ENCODE measurements at places on chromosomes 5 and 9. TPM values are rescaled to one million over a fixed set of nuclear protein-coding genes. Genes with fewer than 3 reads are reported as not detected.

The FBP2 gene
- not detected for total RNA-seq

The GAS1 gene
- 40.2 TPM for total RNA-seq

The DNAJA1 gene
- 129 TPM for total RNA-seq

The NTRK2 gene
- total RNA-seq, result 0.33 TPM

The UNC5A gene
- not detected for total RNA-seq

The SEMA5A gene
- total RNA-seq, result 16.0 TPM

The PRRC1 gene
- 49.9 TPM for total RNA-seq

The CARTPT gene
- not detected for total RNA-seq

The SPEF2 gene
- 4.8 TPM for total RNA-seq

The OR1J2 gene
- total RNA-seq, result not detected

The SUSD1 gene
- total RNA-seq, result 21.2 TPM

The CCDC192 gene
- total RNA-seq, result not detected

The C5orf34 gene
- 11.5 TPM for total RNA-seq

The COL5A1 gene
- 238 TPM for total RNA-seq

The PCDHA9 gene
- total RNA-seq, result 0.11 TPM

The ALDH1A1 gene
- total RNA-seq, result 69.4 TPM

The ZDHHC11B gene
- 0.50 TPM for total RNA-seq

The ELOVL7 gene
- under 0.01 TPM for total RNA-seq

The MAMDC2 gene
- total RNA-seq, result 2.4 TPM

The LAMC3 gene
- 0.89 TPM for total RNA-seq

The ABHD17B gene
- 37.0 TPM for total RNA-seq

The GABRG2 gene
- total RNA-seq, result not detected

The TAF11L10 gene
- not detected for total RNA-seq

The INSL4 gene
- total RNA-seq, result not detected

The LHX3 gene
- total RNA-seq, result not detected

The BHMT gene
- not detected for total RNA-seq

The NACC2 gene
- 23.0 TPM for total RNA-seq

The TMEM250 gene
- total RNA-seq, result 49.4 TPM

The MSX2 gene
- total RNA-seq, result 0.66 TPM

The RECK gene
- 45.2 TPM for total RNA-seq

The SLU7 gene
- 62.1 TPM for total RNA-seq

The PCDHGA6 gene
- 3.2 TPM for total RNA-seq

The SOX30 gene
- total RNA-seq, result not detected

The NMUR2 gene
- total RNA-seq, result not detected

The TMEM171 gene
- total RNA-seq, result 0.62 TPM

The ZNF354C gene
- total RNA-seq, result 9.4 TPM

The SLC36A3 gene
- total RNA-seq, result not detected

The MGAT4B gene
- total RNA-seq, result 146 TPM

The CARD19 gene
- 86.4 TPM for total RNA-seq

The ANKRD18A gene
- total RNA-seq, result not detected

The TAF7 gene
- total RNA-seq, result 88.3 TPM

Data from uterine smooth muscle cell (primary cell).